ENCODE measurements at places on chromosomes 7 and 10.
A peak's percentile ranks its signal among the peaks of the same experiment; 100 is the strongest.

DNA sequence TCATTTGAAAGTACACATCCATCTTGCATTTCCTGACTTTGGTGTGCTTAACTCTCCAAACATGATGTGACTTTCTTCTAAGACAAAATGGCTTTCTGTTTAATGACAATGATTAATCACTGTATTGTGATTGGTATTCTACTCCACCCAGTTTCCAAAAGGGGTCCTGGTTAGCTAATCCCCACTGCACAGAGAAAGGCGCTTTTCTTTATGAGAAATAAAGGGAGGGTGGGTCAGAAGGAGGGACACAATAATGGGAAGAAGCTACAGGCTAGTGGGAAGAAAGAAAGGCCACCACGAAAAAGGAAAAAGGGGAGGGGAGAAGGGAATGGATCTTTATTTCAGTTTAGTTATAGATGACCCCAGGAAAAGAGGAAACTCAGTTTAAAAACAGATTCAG, 69.2 kb downstream of the PRTFDC1 start:
- DNase-seq, result peak; percentile 12

DNA sequence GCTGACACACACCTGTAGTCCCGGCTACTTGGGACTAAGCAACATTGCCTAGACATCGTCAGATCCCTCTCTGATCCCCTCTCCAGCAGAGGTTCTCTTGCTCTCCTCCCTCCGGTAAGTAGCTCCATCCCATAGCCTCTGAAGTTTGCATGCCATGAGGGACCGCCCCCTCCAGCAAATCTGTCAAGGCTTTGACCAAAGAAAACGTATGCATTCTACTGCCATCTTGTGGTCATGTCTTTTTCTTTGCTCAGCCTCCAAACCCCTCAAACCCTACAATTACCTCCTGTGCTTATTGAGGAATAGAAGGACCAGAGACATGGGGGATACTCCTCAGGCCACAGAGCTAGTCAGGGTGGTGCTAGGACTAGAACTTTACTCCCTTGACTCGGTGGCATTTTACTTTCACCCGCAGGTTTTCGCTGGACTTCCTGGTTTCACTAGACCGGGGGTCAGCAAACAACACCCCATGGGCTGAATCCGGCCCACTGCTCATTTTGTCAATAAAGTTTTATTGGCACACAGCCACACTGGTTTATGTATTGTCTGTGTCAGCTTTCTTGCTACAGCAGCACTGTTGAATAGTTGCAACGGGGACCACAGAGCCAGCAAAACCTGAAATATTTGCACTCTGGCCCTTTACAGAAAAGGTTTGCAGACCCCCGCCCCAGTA, 202.6 kb upstream of the FOXK1 start:
- peak; percentile 78 for DNase-seq

DNA sequence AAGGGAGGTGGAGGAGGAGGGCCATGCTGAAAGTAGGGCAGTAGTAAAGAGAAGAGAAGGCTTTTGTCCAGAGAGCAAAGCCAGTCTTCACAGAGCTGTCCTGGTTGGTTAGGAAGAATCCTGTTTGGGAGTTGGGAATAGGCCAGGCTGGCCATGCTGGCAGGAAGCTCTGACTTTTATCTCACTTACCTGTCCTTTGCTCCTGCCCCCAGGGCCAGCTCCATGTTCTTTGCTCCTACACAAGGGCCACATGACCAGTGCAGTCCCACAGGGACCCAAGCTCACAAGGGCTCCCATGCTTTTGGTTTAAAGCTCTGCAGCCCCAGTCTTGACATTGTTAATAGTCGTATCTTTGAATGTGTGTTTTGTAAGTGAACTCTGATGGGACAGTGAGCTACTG, 161.6 kb upstream of the KMT2E start:
- DNase-seq, result no peak

DNA sequence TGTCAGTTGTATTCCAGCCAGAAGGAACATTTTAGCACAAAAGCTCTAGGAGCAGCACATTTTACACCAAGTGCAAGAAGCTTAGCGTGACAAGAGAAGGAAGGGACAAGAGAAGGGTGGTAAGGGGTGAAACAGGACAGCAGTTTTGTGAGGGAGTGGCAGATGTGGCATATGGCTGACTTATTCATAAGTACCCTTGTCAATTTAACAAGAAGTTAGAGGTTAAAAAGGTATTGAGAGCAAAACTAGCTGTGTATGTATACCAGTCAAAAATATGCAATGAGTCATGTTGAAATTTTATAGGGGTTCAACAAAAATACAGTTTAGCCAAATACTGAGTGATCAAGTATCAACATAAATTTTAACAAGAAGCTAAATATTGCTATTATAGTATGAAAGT, 561.5 kb upstream of the POT1 start:
- no peak for DNase-seq

- no peak for DNase-seq
Measured at GRCh38 chr10:97047083-97047736, 138.5 kb downstream of the SLIT1 start.

GRCh38 chr10:14815681-14816080, 22.2 kb downstream of the CDNF start:
- DNase-seq, result no peak

DNA sequence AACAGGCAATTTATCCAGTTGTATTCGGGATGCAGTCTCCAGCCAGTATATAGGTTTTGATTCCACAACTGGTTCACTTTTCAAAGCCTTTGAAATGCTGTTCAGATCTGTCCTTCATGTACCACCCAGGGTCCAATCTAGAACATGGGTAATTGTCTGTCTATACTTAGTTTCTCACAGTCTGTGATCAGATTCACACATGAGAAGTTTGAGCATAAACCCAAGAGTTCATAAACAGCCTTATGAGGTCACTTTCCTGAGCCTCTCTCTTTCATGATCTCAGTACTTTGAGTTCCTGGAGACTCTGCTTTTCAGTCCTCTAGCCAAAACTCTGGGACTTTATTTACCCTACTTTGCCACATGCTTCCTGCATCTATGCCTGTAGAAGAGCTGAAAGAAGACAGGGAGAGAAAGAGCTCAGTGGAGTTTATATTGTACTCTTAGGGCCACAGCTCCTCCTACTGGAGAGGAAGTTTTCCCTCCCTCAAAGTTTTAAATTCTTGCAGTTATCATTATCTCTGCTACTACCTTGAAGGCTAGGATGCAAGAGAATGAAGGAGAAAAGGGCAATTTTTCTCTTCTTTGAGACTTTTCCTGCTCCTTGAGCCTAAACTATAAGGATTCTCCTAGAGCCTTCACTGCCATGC, 172.0 kb downstream of the ZEB1 start:
- peak; percentile 71 for DNase-seq

- DNase-seq, result no peak
Measured at GRCh38 chr7:19519443-19520021, 189.3 kb downstream of the POLR1F start.

- DNase-seq, result no peak
Measured at GRCh38 chr10:89622151-89622550, 22.9 kb downstream of the PANK1 start.

DNA sequence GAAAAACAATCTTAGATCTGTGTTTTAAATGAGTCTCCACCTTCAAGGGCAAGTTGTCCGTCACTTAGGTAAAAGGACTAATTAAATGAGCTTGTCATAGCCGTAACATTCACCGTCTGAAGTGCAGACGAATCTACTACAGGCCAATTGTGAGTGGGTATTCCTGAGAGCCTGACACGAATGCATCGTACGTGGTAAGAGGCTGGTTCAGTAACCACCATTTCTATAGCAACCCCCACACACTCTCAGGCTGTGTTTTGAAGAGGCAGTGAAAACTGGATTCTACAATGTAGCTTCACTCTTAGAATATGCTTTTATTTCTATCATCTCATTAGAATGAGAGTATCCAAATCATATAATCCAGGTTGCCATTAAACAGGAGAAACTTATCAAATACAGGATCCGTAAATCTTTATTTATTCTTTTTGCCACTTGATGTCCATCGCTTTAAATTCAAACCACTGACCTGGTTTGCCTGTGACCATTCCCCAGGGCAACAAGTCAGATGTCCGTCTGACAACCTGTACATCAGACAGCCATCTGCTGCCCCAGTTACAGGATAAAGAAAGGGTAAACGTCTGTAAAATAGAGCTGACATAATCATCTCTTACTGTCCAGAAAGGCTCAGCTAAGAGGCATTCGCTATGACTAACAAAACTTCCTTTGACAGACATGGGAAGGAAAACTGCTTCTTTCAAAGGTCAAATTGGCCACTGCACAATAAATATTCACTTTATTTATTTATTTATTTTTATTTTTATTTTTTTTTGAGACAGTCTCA, 70.3 kb upstream of the NMT2 start:
- no peak for DNase-seq

GRCh38 chr10:3375505-3375904, 202.9 kb upstream of the PITRM1 start:
- no peak for DNase-seq
